ENCODE measurements at places on chromosomes 12 and 14.

GRCh38 chr14:48111151-48111550 is 435.7 kb upstream of the MDGA2 start:
- DNase-seq: no peak

DNA sequence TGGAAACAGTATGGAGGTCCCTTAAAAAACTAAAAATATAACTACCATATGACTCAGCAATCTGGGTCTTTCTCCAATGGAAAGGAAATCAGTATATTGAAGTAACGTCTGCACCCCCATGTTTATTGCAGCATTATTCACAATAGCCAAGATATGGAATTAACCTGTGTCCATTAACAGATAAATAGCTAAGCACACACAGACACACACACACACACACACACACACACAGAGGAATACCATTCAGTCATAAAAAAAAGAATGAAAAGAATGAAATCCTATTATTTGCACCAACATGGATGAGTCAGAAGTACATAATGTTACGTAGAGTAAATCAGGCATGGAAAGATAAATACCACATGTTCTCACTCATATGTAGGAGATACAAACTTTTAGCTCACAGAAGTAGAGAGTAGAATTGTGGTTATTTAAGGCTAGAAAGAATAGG is 4.7 kb downstream of the KLRK1 start:
- DNase-seq: peak; percentile 96

DNA sequence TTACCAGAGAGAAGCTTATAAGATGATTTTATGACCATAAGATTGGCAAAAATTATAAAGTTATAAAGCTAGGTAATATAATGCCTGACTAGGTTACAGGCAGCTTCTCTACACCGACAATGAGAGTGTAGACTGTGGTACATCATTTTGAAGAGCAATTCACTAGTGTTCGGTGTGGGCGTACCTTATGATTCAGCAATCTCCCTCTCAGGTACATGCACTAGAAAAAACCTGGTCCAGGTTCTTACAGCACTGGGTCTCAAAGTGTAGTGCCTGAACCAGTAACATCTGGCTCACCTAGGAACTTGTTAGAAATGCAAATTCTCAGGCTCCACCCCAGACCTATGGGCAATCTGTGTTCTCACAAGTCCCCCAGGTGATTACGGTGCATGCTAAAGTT is 106.7 kb downstream of the RERG start:
- DNase-seq: no peak

DNA sequence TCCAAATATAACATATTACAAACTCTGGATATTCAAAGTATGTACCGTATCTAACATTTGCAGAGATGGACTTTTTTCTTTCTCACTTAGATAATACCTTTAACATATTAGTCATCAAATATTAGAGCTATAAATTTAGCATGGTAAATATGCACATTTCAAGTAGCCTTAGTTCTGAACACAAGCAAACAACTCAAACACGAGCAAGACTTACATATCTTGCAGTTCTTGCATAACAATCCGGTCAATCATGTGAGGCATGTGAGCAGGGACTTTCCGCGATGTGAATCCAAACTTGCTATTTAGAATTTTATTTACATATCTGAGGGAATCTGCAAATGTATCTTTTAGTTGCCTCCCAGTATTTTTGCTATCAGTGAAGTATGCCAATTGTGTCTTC is 22.1 kb upstream of the SYCP3 start:
- DNase-seq: peak; percentile 79

DNA sequence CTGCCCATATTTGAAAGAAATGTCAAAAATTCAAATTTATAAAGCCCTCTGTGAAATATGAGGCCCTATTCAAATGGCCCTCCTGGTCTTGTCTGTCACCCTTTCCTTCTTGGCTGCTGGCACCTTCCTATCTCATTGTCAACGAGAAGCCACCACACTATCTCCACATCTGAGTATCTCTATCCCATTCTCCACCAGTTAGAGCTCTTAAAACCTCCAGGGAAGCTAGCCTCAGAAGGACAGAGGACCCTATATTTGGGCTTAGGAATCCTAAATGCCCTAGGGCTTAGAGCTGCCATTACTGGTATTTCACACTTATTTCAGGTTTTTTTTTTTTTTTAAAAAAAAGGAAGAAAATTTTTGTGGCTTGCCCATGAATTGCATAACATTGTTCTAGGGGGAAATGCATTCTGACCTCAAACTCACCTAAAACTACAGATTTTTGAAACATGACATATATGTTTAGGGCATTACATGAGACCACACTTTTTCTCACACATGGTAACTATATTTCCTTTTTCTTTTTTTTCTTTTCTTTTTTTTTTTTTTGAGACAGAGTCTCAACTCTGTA is 25.0 kb downstream of the SLC25A21 start:
- peak; percentile 54 for DNase-seq

DNA sequence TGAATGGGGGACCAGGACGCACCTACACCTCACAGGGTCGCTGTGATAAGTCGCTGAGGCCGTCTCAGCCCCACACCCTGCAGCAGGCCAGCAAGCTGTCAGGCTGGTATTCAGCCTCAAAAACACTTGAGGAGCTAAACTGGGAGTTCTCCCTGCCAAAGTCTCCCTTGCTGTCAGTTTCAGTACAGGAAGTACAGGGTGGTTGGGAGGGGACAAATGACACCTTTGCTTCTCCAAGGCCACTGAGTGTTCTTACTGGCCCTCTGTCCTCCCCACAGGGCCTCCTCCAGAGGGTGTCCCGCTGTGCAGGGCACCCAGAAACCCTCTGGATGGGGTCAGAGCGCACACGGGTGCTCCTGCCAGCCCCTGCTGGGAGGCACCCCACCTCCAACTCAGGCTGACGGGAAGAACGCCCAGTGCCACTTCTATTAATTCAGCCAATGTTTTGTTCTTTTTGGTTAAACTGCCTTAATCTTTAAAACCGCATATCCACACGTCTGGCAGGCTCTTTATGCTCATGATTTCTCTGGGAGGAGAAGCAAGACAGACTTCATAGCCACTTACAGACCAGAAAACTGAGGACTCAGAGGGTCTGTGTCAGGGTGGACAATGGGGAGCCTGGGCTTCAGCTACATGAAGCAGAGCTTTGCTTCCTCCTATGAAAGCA is 75.9 kb downstream of the ITPK1 start:
- no peak for DNase-seq

DNA sequence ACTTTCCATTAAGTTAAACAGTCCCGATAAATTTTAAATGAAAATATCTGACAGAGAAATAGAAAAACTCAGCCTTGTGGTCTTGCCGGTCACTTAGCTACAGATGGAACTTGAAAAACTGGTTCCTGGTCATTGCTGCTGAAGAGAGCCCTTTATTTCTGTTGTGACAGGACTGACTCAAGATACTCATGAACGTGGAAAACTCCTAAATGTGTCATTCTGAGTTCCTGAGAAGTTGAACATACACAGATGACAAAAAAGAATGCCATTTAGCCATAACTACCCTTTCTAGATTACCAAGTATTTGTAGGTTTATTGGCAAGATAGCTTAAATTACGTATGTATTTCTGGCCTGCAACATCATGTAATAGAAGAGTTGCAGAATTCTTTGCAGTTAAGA is 134.2 kb downstream of the HMGA2 start:
- no peak for DNase-seq

DNA sequence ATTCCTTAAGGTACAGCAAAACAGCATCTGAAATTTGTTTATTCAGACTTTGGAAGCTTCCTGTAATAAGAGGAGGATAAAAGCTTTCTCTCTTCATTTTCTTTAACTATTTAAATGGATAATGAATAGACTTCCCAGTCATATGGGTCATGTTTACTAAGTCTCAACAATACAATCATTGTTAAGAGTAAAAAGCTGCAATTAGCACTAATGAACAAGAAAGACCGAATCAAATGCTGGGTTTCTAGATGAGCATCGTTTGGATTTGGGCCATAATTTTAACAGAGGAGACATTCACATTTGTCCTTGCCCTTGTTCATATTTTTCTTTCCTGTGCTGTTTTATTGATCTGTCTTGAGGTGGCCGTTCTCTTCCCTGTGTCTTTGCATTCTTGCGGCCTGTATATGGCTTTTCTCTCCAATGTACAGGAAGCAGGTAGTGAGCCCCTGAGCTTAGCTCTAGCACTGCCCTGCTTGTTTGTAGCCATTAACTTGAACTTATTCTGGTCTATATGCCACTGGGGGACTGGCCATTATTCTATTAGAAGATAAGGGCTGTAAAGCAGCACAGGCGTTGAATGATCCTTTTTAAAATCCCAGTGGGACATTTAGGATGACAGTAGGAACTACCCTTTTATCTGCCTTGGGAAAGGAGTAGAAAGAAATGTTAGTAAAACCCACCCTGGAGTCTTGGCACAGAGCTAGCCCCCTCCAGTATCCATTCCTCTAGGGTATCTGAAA is 34.6 kb downstream of the ABHD12B start:
- no peak for DNase-seq

GRCh38 chr12:12714276-12715021 is 2.7 kb upstream of the CDKN1B start:
- peak; percentile 61 for DNase-seq

DNA sequence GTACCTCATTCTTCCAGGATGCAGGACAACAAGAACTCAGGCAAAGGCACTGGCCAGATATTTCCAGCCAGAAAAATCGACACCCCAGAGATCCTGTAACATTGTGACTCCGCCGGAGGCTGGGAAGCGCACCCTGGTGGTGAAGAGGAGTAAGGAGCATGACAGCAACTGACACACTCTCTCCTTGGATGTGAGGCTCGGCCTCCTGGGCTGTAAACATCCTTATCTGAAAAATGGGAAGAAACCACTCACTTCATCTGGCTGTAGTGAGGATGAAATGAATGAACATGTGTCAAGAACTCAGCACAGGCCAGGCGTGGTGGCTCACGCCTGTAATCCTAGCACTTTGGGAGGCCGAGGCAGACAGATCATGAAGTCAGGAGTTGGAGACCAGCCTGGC is 27.5 kb downstream of the TCHP start:
- DNase-seq: peak; percentile 69

- DNase-seq: no peak
These were observed 1061.0 kb upstream of the TMEM132C start for GRCh38 chr12:127205781-127206555.

GRCh38 chr14:69625299-69626131 is 14.1 kb downstream of the SUSD6 start:
- peak; percentile 66 for DNase-seq

DNA sequence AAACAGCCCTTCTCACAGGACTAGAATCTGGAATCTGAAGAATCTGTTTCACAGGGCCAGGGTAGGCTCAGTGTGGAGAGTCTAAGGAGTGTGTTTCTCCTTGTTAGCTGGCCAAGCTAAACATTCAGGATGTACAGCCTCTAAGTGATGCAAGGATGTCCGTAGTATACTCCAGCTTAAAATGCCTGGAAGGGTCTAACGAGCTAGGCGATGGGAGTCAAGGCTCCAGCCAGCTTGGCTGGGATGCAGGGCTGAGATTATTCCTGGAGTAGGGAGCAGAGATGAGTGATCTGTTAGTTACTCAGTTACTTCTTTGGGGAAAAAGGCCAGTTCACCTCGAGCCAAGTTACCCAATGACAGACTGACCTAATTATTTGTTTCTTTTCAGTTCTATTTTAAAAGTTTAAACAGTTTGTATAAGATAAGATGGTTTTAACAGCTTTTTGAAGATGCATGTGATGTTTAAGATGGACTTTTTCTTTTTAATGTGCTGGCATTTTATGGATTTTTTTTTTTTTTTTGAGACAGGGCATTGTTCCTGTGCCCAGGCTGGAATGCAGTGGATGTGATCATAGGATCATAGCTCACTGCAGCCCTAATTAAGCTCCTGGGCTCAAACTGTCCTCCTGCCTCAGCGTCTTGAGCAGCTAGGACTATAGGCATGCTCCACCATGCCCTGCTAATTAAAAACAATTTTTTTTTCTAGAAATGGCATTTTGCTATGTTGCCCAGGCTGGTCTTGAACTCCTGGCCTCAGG is 41.1 kb downstream of the SYNE2 start:
- peak; percentile 97 for DNase-seq

- DNase-seq: peak; percentile 12
These were observed 229.8 kb downstream of the ALX1 start for GRCh38 chr12:85509857-85510256.

DNA sequence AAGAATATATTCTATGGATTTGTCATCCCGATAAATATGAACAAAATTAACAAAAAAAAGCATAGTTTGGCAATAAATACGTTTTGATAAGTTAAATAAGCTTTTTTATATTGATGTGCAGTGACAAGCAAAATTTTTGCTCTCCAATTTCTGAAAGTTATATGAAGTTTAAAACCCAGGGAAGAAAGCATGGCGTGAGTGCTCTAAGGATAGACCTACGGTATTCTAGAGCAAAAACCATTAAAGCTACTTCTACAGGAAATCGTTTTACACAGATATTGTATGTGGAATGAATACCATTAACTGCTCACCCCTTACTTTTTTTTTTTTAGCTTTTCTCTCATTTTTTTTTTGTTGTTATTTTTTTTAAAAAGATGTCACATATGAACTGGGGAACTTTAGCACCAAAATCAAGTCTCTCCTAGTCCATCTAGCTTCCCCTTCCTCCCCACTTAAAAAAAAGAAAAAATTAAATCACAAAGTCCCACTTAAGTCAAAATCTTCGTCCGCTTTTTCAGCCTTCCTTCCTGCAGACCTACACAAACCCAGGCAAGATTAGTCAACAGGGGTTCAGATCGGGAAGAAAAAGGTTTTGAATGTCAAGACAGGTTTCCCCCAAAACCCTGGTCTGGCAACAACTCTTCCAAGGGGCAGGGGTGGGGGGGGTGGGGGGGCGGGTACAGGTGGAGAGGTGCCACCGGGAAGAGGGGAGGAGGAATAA is 4.4 kb downstream of the ZFP36L1 start:
- DNase-seq: no peak

DNA sequence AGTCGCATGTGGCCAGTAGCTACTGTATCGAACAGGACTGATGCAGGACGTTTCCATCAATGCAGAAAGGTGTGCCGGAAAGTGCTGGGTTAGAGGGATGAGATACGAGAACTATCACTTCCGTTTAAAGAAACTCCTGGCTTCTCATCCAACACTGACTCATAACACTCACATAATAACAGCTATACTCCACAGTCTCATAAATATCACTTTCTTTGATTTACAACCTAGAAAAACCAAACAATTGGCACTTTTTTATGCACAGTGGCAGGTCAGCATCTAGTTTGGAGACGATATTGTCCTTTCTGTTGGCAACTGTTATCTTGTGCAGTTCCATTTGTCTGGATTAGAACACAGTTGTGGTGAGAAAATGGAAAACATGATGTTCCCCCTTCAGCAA is 43.4 kb downstream of the SLC25A21 start:
- DNase-seq: no peak

DNA sequence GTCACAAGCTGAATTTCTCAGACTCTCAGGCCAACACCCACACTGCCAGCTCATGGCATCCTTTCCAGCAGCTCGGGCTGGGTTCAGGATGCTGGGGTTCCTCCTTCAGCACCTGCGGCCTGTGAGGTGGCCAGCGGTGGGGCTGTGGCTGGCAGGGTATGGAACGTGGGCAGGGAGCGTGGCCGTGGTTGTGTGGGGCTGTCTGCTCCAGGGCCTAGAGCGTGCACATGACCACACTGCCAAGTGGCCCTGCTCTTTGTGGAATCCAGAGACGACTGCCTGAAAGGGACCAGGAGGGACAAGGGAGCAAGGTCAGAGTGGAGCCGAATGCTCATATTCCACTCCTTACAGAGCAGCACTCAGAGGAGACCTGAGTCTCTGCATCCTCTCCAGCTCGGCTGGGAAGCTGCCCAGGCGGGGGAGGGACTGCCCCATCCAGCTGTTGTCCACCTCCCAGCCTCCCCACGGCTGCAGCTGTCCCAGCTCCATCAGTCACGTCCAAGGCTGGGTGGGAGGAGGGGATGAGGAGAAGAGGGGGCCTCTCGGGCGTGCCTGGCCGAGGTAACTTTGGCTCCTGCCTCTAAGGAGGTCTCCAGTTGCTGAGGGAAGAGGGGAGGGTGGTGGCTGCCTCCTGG is 71.3 kb downstream of the TSPAN9 start:
- DNase-seq: no peak
